Stimulated activated CD8-positive, alpha-beta memory T cell treated with anti-CD3 and anti-CD28 coated beads, Interleukin-15, amount 100 ng/mL, for 1 hour (primary cell): ENCODE measurements at places on chromosomes 12 and 14.

DNA sequence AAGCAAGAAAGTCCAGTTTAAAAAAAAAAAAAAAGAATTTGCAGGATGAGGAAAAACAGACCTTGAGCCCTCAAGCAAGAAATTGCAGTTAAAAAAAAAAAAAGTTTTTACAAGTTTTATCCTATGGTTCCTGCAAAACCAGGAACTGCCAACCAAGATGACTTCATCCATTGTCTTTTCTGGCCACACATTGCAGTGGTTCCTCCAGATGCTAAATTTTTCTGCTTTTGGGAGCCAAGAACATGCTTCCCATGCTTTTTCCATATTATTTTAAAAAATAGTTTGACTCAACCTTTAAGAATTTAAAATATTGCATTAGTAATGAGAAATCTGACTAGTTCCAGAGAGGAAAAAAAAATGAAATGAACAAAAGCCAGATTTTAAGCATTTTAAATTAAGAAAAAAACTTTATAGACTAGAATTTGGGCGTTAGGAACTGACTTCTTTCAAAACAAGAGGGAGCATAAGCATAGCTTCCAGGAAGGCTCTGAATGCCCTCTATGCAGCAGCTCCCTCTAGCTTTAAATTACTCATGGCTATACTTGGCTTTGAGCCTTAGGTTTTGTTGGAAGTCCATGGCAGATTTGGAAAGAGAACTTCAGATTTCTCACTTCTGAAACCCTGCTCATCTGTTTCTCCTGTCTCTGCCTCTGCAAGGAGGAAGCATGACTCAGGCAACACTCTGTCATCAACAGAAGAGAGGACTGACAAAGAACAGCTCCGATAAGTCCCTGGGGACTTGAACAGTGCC lies 124.5 kb downstream of the GPR65 start:
- DNase-seq, result no peak

- no peak for DNase-seq
Observed at GRCh38 chr12:24931666-24932405, 17.1 kb downstream of the BCAT1 start.

DNA sequence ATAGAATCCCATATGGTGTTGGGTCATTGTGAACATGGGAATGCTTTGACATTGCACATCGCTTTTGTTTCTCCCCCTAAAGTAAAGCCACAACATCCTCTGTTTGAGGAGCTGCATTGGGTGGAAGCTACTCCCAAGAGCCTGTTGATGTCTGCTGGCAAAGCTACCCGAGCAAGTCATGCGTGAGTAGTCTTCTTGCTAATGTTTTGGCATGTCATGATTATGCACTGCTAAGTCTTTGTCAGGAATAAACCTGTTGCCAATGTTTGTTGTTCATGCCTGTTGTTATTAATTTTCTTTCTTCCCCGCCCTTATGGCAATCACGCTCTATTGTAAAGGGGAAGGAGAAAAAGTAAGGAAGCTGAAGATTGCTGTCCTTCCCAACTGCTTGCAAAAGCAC lies 97.3 kb downstream of the EXOC5 start:
- no peak for DNase-seq

- no peak for DNase-seq
Observed at GRCh38 chr14:101031186-101031585, 127.7 kb upstream of the RTL1 start.

DNA sequence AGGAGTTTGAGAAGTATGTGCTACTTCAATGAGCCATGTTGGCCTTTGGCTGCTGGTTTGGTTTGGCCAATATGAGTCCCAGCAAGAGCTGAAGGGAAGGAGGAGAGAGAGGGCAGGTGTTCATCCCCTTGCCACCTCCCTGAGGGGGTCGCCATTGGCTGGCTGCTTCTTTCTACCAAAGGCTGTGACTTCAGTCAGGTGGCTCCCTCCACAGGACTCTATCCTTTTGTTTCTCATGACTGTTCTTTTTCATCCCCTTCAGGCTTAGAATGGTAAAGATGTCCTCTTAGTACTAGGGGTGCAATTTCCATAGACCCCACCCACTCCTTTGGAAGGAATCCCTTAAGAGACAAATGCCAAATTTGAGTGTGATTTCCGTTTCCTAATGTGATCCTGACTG lies 31.2 kb upstream of the OTOGL start:
- DNase-seq, result no peak

DNA sequence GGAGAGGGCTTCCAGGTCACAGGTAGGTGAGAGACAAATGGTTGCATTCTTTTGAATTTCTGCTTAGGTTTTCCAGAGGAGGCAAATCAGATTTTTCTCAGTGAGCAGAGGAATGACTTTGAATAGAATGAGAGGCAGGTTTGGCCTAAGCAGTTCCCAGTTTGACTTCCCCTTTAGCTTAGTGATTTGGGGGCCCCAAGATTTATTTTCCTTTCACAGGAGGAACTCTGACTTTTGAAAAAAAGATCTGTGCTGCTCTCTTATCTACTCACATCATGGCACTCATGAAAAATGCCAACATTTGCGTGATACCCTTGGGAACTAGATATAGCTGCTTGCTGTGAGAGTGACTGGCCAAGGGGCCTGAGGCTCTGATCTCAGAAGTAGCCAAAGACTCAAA lies 58.0 kb upstream of the EVL start:
- DNase-seq, result no peak

DNA sequence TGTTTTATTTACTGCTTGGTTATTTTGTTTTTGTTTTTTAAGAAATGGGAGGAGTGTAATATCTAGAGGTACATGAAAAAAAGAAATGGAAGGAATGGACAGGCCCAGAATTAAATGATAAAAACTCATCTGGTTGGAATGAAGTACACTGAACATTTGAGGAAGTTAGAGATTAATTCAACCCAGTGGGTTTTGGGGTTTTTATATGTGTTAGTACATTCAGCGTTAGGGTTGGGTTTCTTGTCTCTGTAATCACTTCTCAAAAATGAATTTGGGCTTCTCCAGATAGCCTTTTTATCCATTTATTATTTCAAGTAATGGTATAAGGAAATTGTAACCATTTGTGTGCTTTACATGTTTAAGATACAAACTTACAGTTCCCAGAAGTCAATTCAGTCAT lies 19.5 kb upstream of the NUP107 start:
- DNase-seq, result no peak
